Activated naive CD4-positive, alpha-beta T cell (primary cell): ENCODE measurements at places on chromosomes 6 and 20.
A peak's percentile ranks its signal among the peaks of the same experiment; 100 is the strongest.

- DNase-seq, result no peak
Observed at GRCh38 chr6:11064836-11065235, 20.7 kb upstream of the ELOVL2 start.

DNA sequence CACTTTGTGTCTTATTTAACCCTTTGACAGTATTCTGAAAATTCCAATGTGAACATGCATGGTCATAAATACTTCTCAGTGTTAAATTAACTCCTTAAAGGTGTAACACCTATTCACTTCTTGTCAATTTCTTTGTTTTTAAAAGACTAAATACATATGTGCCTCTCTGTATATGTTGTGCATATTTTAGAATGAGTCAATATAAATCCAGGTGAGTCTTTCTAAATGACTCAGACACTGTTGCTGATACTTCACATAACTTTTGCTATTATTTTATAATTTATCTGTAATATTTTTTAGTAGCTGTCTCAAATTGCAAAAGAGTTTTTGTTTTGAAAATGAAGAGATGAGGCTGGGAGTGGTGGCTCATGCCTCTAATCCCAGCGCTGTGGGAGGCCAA is 36.0 kb downstream of the TIAM2 start:
- DNase-seq, result no peak

GRCh38 chr6:170347091-170347490 is 40.5 kb downstream of the FAM120B start:
- no peak for DNase-seq

DNA sequence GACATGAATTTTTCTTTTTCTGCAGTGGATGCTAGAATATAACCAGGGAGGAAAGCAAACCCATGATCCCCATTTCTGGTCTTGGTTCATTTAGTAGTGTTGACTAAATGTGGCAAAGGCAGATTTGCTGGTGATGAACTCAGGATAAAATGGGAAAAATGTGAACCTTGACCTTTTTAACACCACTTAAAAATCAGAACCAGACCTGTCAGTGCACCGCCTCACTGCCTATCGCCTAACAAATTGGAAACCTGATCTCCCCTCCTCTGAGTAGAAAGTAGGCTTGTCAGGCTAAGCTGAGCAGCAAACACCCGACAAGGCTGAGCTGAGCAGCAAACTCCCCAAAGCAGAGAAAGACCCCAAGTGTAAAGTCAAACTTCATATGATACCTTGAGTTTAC is 254.8 kb downstream of the FOXC1 start:
- no peak for DNase-seq

DNA sequence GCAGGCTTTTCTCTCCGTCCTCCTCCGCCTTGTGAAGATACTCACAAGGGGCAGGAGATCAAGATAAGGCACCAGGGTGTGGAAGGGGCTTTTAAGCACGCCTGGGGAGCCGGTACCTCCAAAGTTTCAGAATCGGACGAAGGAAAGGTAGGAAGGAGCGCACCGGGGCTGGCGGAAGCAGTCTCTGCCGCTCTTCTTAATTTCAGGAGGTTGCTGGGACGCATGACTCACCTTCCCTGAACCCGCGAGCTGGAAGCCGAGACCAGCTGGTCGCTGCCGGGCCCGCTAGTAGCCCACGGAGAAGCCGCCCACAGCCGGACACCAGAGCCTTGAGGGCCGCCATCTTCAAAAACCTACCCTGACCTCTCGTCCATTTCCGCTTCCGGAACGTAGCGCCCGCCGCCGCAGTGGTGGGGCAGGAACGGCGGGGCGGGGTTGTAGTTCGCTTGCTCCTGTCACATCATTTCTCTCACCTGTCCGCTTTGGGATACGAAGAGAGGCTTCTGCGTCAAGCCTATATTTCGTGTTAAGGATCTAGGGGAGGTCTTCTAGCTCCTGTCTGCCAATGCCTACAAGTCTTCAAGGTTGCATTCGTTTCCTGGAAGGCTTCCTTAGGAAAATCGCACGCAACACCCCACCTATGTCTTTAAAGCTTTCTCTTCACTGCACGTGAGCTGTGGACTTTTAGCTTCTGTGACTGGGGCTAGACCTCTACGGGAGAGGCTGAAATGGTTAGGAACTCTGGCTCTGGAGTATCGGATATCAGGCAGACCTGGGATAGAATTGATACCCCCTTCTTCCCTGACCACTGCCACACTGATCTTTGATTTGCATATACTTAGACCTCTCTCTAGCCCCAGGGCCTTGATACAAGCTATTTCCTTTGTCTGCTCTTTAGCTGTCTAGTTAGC is at the start of gene MRPS18A:
Gene MRPS18A (minus strand): TSS at position 355 of the 911 bp plus-strand sequence. CDS start 12 bp downstream, at position 343.
- DNase-seq, result peak; percentile 49
